Stimulated activated naive CD8-positive, alpha-beta T cell treated with anti-CD3 and anti-CD28 coated beads, Interleukin-15, amount 100 ng/mL, for 72 hours (primary cell): ENCODE measurements at places on chromosomes 12 and 14.

GRCh38 chr12:79535751-79536150 is 155.0 kb downstream of the PAWR start:
- DNase-seq: no peak

- DNase-seq: no peak
Observed at GRCh38 chr12:2627076-2627834, 167.5 kb upstream of the FKBP4 start.

- no peak for DNase-seq
Observed at GRCh38 chr14:91744068-91744480, 12.2 kb upstream of the CATSPERB start.

DNA sequence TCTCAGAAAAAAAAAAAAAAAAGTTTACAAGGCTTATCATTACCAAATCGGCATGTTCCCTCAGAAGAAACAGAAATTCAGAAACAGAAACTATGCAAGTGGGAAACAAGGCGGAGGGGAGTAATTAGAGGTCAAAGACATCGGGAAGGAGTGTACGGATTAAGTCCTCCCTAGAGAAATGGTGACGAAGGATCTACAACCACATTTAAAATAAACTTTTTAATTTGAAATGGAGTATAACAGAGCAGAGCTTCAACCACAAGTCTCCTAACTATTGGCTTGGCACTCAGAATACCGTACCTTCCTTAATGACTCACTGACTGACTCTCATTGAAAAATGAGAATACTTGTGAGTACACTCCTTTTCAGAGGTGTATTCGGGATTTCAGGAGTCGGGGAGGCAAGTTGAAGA is 908 bp downstream of the ENTPD5 start:
- DNase-seq: no peak

DNA sequence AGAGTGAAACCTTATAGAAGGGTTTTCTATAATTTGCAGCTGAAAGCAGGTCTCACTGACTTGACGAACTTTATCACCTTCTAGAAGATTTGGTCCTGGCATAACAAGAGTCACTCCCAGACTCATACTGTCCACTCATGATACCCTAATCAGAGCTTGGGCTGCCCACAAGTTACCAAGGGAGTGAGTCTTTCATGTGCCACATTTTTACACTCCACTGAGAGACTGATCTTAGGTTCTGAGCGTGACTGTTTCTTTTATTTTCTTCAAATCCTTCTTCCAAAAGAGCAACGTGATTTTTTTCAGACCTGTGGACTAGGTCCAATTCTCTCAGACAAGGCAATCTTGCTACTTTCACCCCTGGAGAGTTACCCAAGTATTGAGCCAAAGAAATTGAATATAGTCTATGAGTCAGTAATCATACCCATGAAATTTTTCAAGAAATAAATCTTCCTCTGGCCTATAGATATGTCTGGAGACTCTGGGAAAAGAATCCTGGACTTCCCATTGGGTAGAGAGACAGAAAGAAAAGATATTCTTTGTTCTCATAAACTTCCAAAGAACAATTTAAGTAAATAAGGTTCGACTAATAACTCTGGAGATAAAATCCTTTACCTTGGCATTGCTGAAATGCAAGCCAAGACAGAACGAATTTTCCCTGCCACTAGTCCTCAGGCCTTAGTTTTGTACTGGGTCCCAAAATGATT is 26.9 kb downstream of the SIX1 start:
- no peak for DNase-seq

- no peak for DNase-seq
Observed at GRCh38 chr14:54864526-54864925, 38.1 kb downstream of the GCH1 start.

DNA sequence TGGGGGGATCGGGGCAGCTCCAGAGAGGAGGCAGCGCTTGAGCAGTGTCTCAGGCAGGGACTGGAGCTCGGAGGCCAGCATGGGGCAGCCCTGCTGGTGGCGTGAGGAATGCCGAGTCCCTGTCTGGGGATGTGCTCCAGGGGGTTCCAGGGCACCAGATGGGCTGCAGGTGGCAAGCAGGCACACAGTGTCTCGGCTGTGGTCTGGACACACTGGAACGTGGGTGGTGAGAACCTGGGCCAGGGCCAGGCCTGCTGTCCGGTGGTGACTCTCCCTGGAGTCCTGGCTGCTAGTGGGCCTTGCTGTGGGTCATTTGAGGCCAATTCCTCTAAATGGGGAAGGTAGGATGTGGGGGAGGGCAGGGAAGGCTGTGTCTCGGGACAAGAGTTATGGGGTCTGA is 199.4 kb upstream of the RTL1 start:
- no peak for DNase-seq

- DNase-seq: no peak
Observed at GRCh38 chr12:2335513-2335912, 282.7 kb downstream of the CACNA1C start.

DNA sequence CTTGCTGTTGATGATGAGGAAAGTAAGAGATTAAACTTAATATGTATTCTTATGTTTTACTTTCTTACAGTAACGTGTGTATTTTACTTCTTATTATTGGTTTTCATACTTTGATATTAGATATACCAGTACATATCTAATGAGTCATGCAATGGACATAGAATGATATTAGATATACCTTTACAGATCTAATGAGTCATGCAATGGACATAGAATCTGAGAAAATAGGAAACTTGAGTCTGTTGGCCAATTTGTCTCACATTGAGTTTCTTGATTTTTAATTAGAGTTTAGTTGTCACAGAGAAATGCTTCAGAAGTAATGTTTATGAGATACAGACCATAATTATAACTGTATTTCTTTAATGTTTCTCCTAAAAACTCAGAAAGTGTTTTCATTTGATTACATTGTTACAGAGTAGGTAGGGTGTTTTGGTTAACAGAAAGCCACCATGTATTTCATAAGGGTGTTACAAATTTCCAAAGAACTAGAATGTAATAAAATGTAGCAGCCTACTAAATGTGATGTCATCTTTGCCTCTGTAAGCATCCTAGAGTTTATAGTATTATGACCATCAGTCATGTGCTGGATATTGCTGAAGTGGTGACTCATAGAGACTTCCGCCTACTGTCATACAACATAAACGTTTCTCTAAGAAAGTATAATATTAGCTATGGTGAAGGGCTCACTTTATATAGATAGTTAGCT is 3.0 kb downstream of the GAS2L3 start:
- DNase-seq: no peak

GRCh38 chr14:90005441-90005840 is 49.7 kb downstream of the TDP1 start:
- DNase-seq: no peak

- DNase-seq: no peak
Observed at GRCh38 chr12:105427883-105428282, 97.4 kb downstream of the C12orf75 start.
